Endothelial cell of umbilical vein (primary cell): ENCODE measurements at places on chromosomes 13 and 19. TPM values are rescaled to one million over a fixed set of nuclear protein-coding genes. Genes with fewer than 3 reads are reported as not detected.

DNA sequence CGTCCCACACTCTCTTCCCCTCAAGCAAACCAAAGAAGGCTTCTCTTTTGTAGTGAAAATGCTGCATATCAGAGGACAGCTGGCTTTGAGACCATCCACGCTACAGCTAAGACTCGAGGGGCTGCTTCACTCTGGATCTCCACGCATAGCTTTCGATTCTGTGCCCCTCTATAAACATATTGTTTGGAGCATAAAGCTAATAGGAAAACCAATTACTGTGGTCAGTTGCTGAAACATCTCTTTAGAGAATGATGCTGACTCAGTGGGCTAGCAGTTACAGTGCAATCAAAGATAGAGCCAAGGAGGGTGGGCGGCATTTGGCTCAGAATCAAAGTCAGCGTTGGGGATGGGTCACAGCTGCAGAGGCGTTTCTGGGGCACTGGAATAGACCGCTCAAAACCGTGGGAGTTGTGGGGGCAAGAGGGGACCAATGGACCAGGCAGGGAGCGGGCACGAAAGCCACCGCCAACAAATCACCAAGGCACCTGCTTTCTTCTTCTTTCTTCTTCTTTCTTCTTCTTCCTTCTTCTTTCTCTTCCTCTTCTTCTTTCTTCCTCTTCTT is 76.7 kb downstream of the RASL11A start:
- DNase-seq = no peak

TLE2 gene
- total RNA-seq = 38.8 and 42.5 TPM in 2 replicates

DNA sequence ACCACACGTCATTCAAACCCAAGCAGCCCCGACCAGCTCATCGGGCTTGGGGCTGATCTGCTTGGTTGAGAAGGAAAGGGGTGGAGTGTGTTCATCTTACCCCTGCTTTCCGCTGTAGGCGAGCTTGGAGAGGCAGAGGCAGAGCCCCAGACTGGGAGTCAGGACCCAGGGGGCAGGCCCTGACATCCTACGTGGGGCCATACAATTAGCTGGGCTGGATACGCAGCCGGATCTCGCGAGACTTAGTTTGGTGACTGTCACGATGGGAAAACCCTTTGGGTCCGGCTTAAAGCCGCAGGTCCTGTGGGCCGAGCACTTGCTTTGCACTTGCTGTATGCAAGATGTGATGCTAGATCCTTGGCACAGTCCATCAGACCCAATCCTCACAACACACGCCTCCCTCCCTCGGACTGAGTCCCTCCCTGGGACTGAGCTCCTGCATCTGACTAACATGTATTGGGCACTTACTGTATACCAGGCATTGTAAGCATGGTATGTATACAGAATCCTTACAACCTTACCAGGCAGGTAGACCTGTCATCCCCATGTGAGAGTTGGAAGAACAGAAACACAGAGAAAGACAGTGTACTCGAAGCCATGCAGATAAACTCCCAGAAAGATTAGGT is 3.7 kb downstream of the CEACAM16 start:
- DNase-seq = no peak

GRCh38 chr13:40789275-40790153 is at the start of gene SLC25A15:
Gene SLC25A15 (plus strand): TSS chr13:40789611. CDS start chr13:40793227, 3,616 bp downstream.
- DNase-seq = peak; percentile 82

P2RY11 gene
- total RNA-seq = 10.7 and 14.6 TPM in 2 replicates

- DNase-seq = no peak
Measured at GRCh38 chr19:33948651-33949335, 152.1 kb downstream of the KCTD15 start.
